ENCODE measurements at places on chromosomes 7 and 10. TPM values are rescaled to one million over a fixed set of nuclear protein-coding genes. Genes with fewer than 3 reads are reported as not detected.

- DNase-seq, result no peak
- no peaks in the 10 kb centered on the region for H3K27me3 ChIP-seq
- H3K27ac ChIP-seq, result no peak overlapping the region
Measured at GRCh38 chr10:23469596-23470237, 30.8 kb downstream of the OTUD1 start.

- H3K4me1 ChIP-seq, result peaks cover 10% of the 10 kb centered on the region
- DNase-seq, result no peak
- H3K36me3 ChIP-seq, result no peaks in the 10 kb centered on the region
- no peaks in the 10 kb centered on the region for H3K27me3 ChIP-seq
- H3K4me3 ChIP-seq, result no peak overlapping the region
- no peak overlapping the region for H3K27ac ChIP-seq
Measured at GRCh38 chr7:70027867-70028266, 429.6 kb downstream of the AUTS2 start.

GRCh38 chr10:43930777-43931176 is 282.1 kb upstream of the ZNF32 start:
- no peak overlapping the region for H3K4me3 ChIP-seq
- H3K36me3 ChIP-seq, result no peaks in the 10 kb centered on the region
- peak; percentile 22 for DNase-seq
- no peaks in the 10 kb centered on the region for H3K4me1 ChIP-seq
- no peak overlapping the region for H3K27ac ChIP-seq
- no peaks in the 10 kb centered on the region for H3K27me3 ChIP-seq

- H3K27ac ChIP-seq, result no peak overlapping the region
- H3K27me3 ChIP-seq, result no peaks in the 10 kb centered on the region
- no peak overlapping the region for H3K4me3 ChIP-seq
- no peaks in the 10 kb centered on the region for H3K36me3 ChIP-seq
- peak; percentile 33 for DNase-seq
Measured at GRCh38 chr10:6033954-6034353, 28.2 kb downstream of the IL2RA start.

DNA sequence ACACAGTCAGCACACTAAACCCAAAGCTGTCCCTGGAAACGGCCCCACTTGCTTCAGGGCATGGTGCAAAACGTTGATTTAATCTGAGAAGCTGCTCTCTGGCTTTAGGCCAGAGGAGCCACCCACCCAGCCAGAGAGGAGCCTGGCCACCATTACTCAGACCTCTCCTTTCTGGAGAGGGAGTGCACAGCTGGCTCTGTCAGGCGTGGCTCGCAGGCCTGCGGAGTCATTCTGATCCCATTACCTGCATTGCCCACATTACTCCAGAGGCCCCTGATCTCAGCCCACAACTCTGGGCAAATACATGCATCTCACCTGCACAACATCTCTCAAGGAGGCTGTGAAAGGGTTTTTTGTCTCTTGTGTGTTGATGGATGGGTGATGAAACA is 370.0 kb upstream of the IGFBP3 start:
- no peak overlapping the region for H3K4me3 ChIP-seq
- H3K27me3 ChIP-seq, result no peaks in the 10 kb centered on the region
- H3K27ac ChIP-seq, result no peak overlapping the region
- H3K4me1 ChIP-seq, result no peaks in the 10 kb centered on the region
- no peak for DNase-seq

DNA sequence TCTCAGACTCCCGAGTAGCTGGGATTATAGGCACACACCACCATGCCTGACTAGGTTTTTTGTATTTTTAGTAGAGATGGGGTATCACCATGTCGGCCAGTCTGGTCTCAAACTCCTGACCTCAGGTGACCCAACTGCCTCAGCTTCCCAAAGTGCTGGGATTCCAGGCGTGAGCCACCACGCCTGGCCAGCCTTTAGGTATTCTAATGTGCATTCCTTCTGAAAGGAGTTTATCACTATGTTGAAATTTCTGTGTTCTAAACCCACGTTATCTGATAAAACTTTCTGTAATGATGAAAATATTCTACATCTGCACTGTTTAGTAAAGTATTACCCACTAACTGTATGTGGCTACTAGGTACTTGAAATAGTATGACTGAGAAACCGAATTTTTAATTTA is 110.6 kb upstream of the IMMP2L start:
- no peak overlapping the region for H3K4me3 ChIP-seq
- H3K36me3 ChIP-seq, result no peaks in the 10 kb centered on the region
- H3K27me3 ChIP-seq, result no peaks in the 10 kb centered on the region

ITGB8 gene
- 6.5 TPM for total RNA-seq

RAMP3 gene
- total RNA-seq, result not detected

ZPBP gene
- not detected for total RNA-seq

CABCOCO1 gene
- 1.0 TPM for total RNA-seq

CALML5 gene
- not detected for total RNA-seq

LIPN gene
- total RNA-seq, result not detected

Measured in endodermal cell (in vitro differentiated cells).